ENCODE measurements at places on chromosomes 6 and 20.

GRCh38 chr6:95530176-95530819 is 47.0 kb upstream of the MANEA start:
- no peak for DNase-seq

DNA sequence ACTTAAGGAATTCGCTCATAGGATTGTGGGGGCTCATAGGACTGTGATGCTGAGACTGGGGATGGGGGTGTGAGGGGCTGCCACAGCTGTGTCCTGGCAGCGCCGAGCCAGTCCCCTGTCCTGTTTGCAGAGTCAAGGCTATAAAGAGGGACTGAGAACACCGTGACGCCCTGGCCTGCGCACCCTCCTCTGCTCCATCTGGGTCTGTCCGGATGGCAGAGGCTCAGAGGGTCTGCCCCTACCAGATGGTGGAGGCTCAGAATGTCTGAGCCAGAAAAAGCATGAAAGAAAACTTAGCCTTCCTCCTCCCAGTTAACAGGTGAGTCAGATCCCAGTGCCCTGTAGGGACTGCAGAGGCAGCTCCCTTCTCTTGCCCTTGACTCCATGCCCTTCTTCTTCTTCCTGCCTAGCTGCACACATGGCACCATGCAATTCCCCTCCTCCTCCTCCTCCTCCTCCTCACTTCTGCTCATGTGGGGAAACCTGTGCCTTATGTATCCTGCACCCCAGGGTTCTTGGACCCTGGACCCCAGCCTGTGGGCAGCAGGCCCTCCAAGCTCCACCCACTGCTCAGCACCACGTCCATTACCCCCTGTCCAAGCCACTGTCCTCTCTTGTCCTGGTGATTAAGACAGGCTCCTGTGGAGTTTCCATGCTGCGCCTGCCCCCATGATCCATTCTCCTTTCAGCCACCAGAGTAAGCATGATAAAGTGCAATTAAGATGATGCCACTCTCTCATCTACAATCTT is 410.0 kb upstream of the SULF2 start:
- no peak for DNase-seq

- no peak for DNase-seq
Measured at GRCh38 chr20:59718071-59718470, 113.7 kb downstream of the PHACTR3 start.

GRCh38 chr20:43798291-43799149 is 71.7 kb upstream of the GTSF1L start:
- DNase-seq = no peak

DNA sequence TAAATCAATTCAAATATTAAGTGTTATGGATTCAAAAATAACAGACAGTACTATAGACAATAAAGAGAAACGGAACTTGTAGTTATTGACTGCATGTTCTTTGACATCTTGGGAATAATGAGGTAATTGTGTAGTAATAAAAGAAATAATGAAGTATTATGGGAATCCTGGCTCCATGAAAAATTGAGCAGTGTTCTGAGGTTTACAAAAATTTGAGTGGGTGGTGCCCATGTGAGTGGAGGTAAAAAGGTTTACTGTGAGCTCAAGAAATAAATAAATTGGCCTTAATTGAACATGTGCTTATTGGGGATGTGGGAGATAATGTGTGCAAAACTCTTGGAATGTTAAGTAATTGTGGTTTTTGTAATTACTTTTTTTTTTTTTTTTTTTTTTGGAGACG is 1013.7 kb upstream of the GJE1 start:
- DNase-seq = no peak

GRCh38 chr6:163538331-163538730 is 123.8 kb downstream of the QKI start:
- no peak for DNase-seq

GRCh38 chr6:111843347-111844147 is 29.7 kb downstream of the FYN start:
- peak; percentile 49 for DNase-seq

- DNase-seq = no peak
Measured at GRCh38 chr20:41453010-41453950, 86.7 kb upstream of the EMILIN3 start.

- no peak for DNase-seq
Measured at GRCh38 chr6:108778421-108779186, 69.6 kb upstream of the ARMC2 start.

DNA sequence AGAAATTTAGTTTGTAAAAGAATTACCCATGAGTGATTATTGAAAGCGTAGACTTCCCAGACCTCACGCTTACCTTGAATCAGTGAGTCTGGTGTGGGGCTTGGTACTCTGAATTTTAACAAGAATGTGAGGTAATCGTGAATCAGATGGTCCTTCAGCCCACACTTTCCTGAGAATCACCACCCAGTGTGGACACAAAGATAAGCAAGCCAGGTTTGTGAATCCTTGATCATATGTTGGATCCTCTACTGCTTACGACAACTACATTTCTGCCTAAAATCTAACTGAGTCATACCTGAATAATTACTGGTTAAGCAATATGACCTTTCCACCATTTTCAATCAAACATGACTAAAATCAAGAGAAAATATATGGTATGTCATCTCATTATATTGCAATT is 589.3 kb downstream of the TFAP2A start:
- no peak for DNase-seq

DNA sequence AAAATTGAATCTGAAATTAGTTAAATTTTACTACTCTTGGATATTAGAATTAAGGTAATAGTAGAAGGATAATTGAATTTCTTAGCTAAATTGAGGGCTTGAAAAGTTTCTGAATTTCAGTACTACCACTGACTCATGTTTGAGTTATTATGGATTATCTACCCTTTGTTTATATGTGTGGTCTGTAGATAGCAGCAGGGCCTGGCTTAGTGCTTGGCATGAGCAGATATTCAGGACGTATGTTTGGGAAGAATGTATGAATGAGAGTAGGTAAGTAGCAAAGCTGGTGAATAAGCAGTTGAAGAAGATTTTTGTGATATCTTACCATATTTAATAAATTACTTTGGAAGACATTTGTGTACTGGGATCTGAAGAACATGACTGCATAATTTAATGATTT is 152.7 kb downstream of the MACROD2 start:
- no peak for DNase-seq

GRCh38 chr6:167933847-167934246 is 63.6 kb upstream of the KIF25 start:
- no peak for DNase-seq

DNA sequence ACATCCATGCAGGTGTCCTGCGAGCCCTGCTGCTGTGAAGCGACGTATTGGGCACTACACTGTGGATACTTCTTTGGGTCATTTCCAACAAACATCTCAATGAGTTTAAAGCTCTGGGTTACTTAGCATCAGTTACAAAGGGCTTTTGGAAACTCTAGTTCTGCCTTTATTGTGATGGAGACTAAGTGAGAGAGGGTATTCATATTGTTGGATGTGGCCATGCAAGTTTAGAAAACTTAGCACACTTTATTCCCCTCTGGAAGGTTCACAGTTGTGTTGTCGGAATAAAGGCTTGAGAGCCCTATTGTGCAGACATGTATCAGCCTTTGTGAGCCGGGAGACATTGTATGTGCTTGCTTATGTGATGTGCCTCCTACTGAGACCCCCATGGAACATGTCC is 22.1 kb downstream of the DUSP22 start:
- no peak for DNase-seq

DNA sequence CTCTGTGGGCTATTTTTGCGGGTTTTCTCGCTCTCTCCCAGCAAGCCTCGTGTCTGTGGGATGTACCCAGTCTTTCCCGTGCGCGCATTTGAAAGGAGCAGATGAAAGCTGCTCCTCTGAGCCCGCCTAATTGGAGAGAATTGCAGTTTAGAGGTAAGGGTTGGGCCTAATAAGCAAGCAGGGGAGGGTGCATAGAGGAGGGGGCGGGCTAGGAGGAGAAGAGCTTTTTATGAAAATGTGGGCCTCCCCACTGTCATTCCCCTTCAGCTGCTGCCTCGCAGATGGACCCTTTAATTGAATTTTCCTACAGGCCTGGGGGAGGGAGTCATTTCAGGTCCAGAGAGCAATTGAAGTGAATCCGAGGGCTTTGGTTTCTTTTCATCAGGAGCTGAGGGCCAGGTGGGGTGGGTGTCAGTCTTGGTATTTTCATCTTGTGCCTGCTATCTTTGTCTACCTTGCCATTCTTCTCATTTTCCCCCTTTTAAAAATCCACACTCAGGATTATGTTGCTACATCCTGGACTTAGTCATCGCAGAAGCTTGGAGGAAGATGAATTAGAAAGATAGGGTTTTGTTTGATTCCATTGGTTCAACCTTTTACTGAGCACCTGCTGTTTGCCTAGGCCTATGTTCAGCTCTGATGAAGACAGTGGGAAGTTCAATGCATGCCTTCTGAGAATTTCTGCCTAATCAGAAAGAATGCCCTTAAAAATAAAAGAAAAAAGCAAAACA is 423.4 kb downstream of the CD83 start:
- DNase-seq = no peak

DNA sequence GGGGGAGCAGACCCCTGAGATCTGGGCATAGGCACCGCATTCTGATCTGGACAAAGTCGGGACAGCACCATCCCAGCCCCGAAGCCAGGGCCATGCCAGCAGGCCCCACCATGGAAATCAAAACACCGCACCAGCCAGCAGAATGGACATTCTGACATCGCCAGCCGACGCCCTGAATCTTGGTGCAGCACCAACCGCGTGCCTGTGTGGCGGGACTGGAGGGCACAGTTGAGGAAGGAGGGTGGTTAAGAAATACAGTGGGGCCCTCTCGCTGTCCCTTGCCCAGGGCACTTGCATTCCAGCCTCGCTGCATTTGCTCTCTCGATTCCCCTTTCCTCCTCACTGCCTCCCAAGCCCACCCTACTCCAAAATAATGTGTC is 2.0 kb downstream of the NNAT start:
- no peak for DNase-seq

- DNase-seq = no peak
Measured at GRCh38 chr20:63099456-63100173, 92.9 kb upstream of the BHLHE23 start.
